ENCODE measurements at places on chromosomes 6 and 20. TPM values are rescaled to one million over a fixed set of nuclear protein-coding genes. Genes with fewer than 3 reads are reported as not detected.

Gene CRISP3
- total RNA-seq, result not detected

Gene CCDC170
- total RNA-seq, result not detected

Gene SEMG1
- total RNA-seq, result not detected

Gene SLC16A10
- total RNA-seq, result 6.6 TPM

Gene ECT2L
- total RNA-seq, result not detected

Gene DEFB124
- total RNA-seq, result not detected

DNA sequence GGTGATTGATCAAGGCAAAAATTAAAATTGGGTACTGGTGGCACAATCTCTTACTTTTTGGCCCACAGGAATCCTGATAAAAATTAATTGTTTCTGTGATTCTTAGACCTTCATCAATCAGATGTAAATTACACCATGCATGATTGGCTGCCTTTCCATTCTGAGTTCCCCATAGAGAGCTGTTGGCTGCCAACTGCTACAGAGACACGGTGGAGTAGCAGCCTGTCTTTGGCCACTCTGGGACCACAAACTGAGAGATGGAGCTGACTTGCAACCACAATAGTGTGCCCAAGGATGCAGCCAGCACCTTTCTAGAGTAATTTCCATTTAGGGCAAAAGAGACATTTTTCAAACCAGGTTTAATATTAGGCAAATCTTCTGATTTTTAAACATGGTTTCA, 274.3 kb upstream of the MMS22L start:
- no peaks in the 10 kb centered on the region for H3K27me3 ChIP-seq
- no peaks in the 10 kb centered on the region for H3K36me3 ChIP-seq
- no peak overlapping the region for H3K4me3 ChIP-seq
- no peak overlapping the region for H3K27ac ChIP-seq
- H3K4me1 ChIP-seq, result no peaks in the 10 kb centered on the region

DNA sequence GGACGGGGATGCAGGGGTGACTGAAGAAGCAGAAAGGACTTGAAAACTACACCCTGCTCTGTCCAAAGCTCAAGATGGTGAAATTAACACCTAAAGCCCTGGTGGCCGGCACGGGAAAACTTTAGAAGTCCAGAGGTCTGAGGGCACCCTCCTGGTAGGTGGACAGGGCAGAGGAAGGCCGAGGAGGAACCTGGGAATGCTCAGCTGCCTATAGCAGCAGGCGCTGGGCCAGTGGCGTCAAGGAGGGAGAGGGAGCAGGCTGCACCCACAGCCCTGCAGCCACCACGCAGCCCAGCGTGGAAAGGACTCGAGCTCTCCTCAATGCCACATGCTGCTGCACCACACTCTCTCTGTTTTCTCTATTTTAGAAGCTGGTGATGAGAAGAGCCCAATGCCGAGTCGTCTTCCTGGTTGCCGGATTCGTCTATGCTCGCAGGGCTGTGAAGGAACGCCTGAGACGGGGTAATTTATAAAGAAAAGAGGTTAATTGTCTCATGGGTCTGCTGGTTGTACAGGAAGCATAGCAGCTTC, 248.3 kb upstream of the AFDN start:
- no peak overlapping the region for H3K27ac ChIP-seq
- DNase-seq, result no peak
- no peak overlapping the region for H3K4me3 ChIP-seq
- H3K36me3 ChIP-seq, result no peaks in the 10 kb centered on the region
- no peaks in the 10 kb centered on the region for H3K4me1 ChIP-seq
- H3K27me3 ChIP-seq, result peaks cover 8% of the 10 kb centered on the region

DNA sequence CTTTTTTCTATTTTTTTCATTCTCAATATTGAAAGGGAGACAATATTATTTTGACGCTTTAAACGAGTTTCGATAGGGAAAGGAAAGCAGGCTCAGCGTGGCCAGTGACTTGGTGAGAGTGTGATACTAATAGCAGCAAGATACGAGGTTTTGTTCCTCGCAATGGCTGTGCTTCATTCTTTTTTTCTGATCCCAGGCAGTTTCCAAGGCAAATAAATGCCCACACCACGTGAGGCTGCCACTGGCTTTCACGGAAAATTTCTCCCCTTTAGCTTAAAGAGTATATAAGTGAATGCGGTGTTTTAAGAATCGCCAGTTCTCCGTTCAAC, 196.4 kb upstream of the ZNF184 start:
- peaks cover 80% of the 10 kb centered on the region for H3K27me3 ChIP-seq
- H3K27ac ChIP-seq, result no peak overlapping the region
- DNase-seq, result no peak
- peak overlapping the region; percentile 62 for H3K4me3 ChIP-seq
